ENCODE measurements at places on chromosomes 16 and 17. TPM values are rescaled to one million over a fixed set of nuclear protein-coding genes. Genes with fewer than 3 reads are reported as not detected.

- no peak overlapping the region for H3K4me3 ChIP-seq
- no peak overlapping the region for H3K27ac ChIP-seq
- peaks cover 18% of the 10 kb centered on the region for H3K36me3 ChIP-seq
Measured at GRCh38 chr16:21161211-21161610, 2.7 kb downstream of the LDAF1 start.

Gene ZNF287
- 7.6 TPM for total RNA-seq

GRCh38 chr17:70804161-70804560, 634.8 kb downstream of the KCNJ2 start:
- no peak overlapping the region for H3K4me3 ChIP-seq
- H3K27ac ChIP-seq, result no peak overlapping the region
- no peaks in the 10 kb centered on the region for H3K36me3 ChIP-seq

Gene UBALD1
- total RNA-seq, result 85.9 TPM

DNA sequence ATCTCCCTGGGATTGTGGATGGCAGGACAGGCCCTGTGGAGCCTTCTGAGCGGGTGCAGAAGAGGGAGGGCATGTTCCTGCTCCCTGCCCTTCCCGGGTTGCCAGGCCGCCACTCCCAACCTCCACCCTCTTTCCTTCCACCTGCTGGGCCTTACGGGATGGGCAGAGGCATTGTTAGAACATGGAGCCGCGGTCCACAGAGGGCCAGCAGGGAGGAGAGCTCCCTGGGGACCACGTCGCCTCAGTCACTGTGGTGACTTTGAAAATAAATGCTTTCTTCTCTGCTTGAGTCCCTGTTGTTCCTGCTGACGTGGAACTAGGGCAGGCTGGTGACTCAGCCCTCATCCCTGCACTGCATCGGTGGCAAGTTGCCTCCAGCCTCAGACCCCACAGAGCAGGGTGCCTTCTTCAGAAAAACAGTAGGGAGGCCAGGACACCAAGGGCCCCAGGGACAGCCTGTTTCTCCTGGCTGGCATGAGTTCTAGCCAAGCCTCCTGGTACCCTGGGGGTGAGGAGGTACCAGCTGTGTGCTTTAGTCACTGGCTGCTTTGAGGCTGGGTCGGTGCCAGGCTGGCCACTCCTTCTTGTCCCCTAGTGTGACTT, 224.9 kb downstream of the SEC14L1 start:
- no peaks in the 10 kb centered on the region for H3K27me3 ChIP-seq
- H3K36me3 ChIP-seq, result peaks cover 4% of the 10 kb centered on the region
- peak overlapping the region; percentile 40 for H3K27ac ChIP-seq

DNA sequence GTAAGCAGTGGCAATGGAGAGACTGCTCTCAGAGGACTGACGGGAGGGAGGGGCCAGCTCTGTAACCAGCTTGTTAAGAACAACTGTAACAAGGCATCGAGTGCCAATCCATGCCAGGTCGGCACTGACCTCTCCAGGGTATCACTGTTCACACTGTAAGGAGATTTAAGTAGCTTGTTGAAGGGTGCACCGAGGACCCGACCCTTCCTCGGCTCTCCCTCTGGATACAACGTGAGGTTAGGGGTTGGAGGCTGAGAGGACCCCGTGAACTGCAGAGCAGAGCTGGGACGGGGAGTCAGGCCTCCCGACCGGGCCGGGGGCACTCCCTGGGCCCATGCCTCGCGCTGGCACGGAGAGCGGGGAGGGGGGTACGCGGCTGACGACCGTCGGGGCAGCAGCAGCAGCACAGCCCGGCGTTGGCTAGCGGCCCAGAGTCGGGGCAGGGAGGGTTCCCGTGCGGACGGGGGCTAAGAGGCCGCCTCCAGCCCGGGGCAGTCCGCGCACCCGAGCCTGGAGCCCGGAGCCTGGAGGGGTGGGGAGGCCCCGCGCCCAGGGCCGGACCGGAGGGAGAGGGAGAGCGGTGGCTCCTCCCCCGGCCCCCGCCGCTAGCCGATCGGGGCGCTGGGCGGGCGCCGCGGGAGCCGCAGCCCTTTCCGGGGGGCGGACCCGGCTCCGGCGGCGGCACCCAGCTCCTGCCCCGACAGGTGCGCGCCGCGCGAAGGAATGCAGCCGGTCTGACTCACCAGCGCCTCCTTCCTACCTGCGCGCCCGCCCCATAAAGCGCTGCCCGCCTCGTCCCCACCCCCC, at the start of gene ITGB4:
TSS of gene ITGB4 (plus strand) at position 804 of the 807 bp plus-strand sequence. CDS start 3,245 bp downstream, outside the sequence.
- peaks cover 46% of the 10 kb centered on the region for H3K27me3 ChIP-seq
- no peak for DNase-seq
- H3K4me3 ChIP-seq, result peak within 1 kb of the TSS; percentile 88
- no peaks in the 10 kb centered on the region for H3K4me1 ChIP-seq
- no peaks in the 10 kb centered on the region for H3K36me3 ChIP-seq

GRCh38 chr16:84340325-84341040, 27.9 kb upstream of the ATP2C2 start:
- no peaks in the 10 kb centered on the region for H3K4me1 ChIP-seq
- no peak overlapping the region for H3K27ac ChIP-seq
- H3K27me3 ChIP-seq, result no peaks in the 10 kb centered on the region
- no peaks in the 10 kb centered on the region for H3K36me3 ChIP-seq
- H3K4me3 ChIP-seq, result no peak overlapping the region

DNA sequence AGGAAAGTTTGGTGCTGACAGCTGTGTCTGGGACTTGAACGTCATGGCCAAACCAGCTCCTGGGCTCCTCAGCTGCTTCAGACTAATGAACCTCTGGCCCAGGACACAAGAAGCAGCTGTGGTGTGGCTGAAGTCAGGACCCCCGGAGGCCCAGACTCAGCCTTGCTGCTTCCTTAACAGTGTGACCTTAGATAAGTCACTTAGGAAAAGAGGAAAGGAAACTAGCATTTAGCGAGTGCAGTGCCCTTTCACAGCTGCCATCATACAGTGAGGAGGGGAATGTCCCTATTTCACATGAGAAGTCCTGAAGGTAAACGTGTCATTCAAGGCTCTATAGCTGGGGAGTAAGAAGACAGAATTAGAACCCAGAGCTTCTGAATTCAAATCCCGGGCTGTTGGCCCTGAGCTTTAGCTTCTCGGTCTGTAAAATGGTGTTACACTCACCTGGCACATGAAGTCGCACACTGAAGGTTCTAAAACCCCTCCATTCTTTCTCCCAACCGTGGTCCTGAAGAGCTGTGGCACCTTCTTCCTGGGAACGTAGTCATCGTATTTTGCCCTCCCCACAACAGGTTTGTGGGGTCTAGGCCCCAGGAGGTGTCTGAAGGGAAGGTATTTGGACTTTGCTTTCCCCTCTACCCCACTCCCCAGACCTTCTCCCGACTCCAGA, 910 bp upstream of the RAMP2 start:
- H3K27ac ChIP-seq, result no peak overlapping the region
- H3K4me1 ChIP-seq, result peaks cover 12% of the 10 kb centered on the region
- H3K4me3 ChIP-seq, result peak overlapping the region; percentile 77
- H3K27me3 ChIP-seq, result peaks cover 59% of the 10 kb centered on the region
- DNase-seq, result no peak

Gene CHMP6
- total RNA-seq, result 29.1 TPM

- DNase-seq, result no peak
- H3K4me1 ChIP-seq, result peaks cover 74% of the 10 kb centered on the region
- no peaks in the 10 kb centered on the region for H3K27me3 ChIP-seq
- H3K36me3 ChIP-seq, result no peaks in the 10 kb centered on the region
- H3K4me3 ChIP-seq, result no peak overlapping the region
Measured at GRCh38 chr17:17935321-17936271, 36.6 kb downstream of the TOM1L2 start.

Gene HBQ1
- 1.1 TPM for total RNA-seq

GRCh38 chr16:1909561-1910231, 8.5 kb downstream of the HS3ST6 start:
- H3K27me3 ChIP-seq, result peaks cover 5% of the 10 kb centered on the region
- no peak for DNase-seq
- H3K27ac ChIP-seq, result no peak overlapping the region
- H3K36me3 ChIP-seq, result no peaks in the 10 kb centered on the region
- H3K4me3 ChIP-seq, result no peak overlapping the region
- peaks cover 9% of the 10 kb centered on the region for H3K4me1 ChIP-seq

- no peaks in the 10 kb centered on the region for H3K36me3 ChIP-seq
- peak overlapping the region; percentile 97 for H3K4me3 ChIP-seq
- H3K27me3 ChIP-seq, result peaks cover 40% of the 10 kb centered on the region
Measured at GRCh38 chr17:39738983-39739884, 1.5 kb downstream of the GRB7 start.

- no peak overlapping the region for H3K4me3 ChIP-seq
- peak overlapping the region; percentile 54 for H3K27ac ChIP-seq
- H3K36me3 ChIP-seq, result peaks cover 61% of the 10 kb centered on the region
- peaks cover 9% of the 10 kb centered on the region for H3K4me1 ChIP-seq
Measured at GRCh38 chr16:84766978-84767773, 52.6 kb upstream of the CRISPLD2 start.

DNA sequence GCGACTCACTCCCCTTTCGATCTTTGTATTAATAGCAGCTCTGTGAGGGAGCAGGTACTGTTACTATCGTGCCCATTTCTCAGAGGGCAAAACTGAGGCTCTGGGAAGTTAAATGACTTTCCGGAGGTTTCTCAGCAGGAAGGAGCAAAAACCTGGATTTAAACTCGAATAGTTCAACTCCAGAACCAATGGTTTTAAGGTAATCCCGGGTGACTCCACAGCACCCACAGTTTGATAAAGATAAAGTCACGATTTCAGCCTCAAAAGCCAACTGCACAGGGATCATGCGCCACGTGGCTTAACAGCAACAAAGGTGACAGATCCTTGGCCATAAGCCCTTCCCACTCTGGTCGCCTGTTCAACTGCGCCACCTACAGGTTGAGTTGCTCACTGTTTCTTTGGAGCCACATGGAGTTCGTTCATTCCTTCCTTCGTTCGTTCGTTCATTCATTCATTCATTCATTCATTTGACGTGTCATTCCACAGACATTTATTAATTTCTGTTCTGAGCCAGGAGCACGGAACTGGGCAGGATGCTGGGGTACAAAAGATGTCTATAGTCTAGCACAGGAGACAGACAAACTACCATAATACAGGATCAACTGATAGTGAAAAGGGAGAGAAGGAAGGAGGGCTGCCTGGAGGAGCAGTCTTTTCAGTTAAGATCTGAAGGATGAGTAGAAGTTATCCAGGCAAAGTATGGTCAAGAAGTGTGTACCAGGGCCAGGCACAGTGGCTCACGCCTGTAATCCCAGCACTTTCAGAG, 134.8 kb downstream of the HS3ST2 start:
- no peaks in the 10 kb centered on the region for H3K36me3 ChIP-seq
- no peak overlapping the region for H3K4me3 ChIP-seq
- no peaks in the 10 kb centered on the region for H3K4me1 ChIP-seq

DNA sequence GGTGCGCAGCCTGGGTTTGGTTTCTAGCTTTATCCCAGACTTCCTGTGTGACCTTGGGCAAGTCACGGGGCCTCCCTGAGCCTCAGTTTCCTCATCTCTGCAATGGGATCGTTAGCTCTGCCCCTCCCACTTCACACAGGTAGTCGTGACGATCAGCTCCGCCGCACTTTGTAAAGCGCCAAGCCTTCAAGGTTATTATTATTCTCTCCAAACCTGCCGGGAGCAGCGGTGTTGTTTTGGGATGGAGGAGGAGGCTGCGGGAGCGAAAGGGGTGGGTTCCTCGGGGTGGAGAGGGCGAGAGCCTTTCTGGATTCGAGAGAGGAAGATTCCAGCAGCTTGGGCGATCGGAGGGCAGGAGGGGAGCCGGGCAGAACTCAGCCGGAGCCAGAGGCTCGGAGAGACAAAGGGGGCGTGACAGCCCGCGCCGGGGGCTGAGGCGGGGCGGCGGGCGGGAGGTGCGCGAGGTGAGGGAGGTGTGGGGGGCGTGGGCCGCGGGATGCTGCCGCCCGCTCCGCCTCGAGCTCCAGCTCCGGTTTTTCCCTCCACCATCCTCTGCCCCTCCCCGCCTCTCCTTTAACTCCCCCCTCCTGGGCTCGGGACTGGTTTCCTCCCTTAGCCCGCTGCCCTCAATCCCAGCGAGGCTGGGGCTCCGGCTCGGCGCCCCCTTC, at the start of gene EFNB3:
TSS of gene EFNB3 (plus strand) at position 602 of the 668 bp plus-strand sequence. CDS start 397 bp downstream, outside the sequence.
- no peak for DNase-seq
- no peaks in the 10 kb centered on the region for H3K36me3 ChIP-seq
- peak within 1 kb of the TSS; percentile 86 for H3K27ac ChIP-seq
- H3K4me1 ChIP-seq, result peaks cover 30% of the 10 kb centered on the region

DNA sequence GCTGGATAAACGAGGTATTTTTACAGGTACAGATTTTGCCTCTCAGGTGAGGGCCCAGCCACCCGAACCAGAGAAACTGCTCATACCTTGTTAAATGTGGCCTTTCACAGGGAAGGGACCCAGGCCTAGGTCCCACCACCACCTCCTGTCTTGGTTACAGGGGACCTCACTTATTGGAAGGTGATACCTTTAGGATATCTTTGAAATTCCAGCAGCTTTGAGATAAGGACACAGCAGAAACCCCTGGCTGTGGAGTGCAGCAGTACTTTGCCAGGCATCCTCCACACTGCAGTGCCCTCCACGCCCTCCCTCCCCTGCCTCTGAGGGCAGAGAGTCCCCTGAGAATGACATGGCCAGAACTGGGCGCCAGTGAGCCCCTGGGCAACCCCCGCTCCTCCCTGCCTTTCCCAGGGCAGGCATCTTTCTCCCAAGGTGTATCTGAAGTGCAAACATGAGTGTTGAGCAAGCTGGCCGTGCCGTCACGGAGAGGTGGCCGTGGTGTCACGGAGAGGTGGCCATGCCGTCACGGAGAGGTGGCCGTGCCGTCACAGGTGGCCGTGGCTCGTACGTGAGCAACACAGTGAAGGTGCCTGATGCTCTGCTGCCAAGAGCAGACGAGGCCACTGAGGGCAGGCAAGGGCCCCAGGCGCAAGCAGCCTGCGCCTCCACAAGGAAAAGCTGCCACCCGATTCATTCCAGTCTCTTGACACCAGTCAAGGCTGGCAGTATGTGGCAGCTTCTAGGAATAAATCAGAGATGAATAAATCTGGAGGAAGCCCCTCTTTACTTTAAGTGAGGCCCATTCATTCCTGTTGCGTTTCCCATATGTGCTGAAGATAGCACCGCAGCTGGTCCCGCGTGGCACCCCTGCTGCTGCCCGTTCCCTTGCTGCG, 134.5 kb upstream of the CHMP6 start:
- DNase-seq, result no peak
- no peak overlapping the region for H3K4me3 ChIP-seq
- H3K36me3 ChIP-seq, result peaks cover 18% of the 10 kb centered on the region
- H3K27me3 ChIP-seq, result no peaks in the 10 kb centered on the region

Gene WDR81
- 14.5 TPM for total RNA-seq

- H3K4me3 ChIP-seq, result peak overlapping the region; percentile 73
- H3K27ac ChIP-seq, result no peak overlapping the region
Measured at GRCh38 chr17:81710514-81711308, 1.4 kb upstream of the SLC25A10 start.
